ENCODE measurements at places on chromosomes 7 and 10.

- no peak for DNase-seq
Measured at GRCh38 chr7:131486346-131486745, 70.1 kb downstream of the PODXL start.

DNA sequence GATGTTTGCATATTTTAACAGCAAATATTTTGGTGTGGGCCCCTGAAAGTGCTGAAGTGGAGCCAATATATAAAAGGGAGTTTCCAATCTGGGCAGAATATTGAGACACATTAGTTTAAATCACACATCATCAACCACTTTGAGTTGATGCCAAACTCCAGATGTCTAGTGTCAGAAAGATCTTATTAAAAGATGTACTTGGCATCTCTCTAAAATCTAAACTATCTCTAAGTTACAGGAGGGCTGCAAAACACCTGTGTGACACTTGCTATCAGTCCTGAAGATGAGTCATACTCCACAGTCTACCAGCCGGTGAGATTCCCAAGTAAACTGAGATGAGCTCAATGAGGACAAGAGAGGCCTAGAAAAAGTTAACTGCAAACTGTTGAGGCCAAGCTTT is 11.4 kb downstream of the JAZF1 start:
- DNase-seq, result peak; percentile 39

DNA sequence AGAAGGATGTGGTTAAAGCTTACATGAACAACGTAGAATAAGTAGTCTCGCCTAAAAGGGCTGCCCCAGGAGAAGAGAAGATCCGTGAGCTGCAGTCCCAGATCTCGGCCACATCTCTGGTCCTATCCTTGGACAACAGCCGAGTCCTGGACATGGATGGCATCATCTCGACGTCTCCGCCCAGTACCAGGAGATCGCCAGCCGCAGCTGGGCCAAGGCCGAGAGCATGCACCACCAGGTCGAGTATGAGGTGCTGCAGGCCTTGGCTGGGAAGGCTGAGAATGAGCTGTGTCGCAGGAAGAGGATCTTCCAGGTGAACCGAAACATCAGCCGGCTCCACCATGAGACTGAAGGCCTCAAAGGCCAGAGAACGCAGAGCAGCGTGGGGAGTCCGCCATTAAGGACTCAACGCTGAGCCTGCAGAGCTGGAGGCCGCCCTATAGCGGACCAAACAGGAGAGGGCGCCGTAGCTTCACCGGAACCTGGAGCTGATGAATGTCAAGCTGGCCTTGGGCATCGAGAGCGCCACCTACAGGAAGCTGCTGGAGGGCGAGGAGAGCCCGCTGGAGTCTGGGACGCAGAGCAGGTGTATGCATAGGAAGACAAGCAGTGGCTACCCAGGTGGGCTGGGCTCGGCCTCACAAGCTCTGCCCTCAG is 22.2 kb downstream of the LIPK start:
- peak; percentile 37 for DNase-seq

DNA sequence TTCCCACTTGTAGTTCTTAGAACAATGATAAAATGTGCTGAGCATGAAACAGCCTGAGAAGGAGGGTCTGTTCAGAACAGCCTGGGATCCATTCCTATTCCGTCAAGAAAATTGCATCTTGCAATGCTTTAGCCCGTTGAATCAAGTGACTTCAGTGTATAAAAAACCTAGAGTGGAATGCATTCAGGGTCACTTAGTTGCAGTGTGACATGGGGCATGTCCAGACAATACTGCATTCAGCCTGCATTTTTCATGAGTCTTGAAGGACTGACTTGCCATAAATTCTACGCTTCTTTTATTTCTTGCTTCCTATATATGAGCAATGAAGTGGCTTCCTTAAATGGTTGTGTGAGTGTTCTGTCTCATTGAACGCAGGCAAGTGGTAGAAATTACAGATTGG is 758.3 kb upstream of the COBL start:
- DNase-seq, result no peak

DNA sequence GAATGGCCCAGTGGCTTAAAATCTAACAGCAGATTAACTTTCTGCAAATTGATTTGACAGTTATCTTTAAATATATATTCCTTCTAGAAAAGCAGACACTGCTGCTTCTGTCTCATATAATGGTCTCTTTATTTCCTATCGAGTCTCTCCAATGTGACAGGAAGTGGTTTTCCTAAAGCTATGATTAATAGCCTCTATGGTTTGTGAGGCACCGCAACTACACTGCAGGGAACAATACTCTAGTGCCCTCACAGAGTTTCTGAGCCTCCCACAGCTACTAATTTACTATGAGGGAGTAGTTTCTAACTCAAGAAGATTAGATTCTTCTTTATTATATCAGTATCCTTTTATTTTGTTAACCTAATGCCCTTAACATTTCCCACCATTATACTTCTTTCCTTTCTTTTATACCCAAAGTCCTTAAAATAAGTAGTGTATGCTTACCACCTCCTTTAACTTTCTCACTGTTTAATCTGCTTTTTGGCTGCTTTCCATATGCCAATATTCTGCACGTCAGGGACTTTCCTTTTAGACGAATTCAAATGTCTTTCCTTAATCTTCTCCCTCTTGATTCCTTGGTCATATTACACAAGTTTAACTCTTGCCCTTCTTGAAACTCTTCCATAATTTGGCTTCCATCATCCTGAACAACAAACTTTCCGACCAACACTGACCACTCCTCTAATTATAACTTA is 23.8 kb upstream of the AHR start:
- DNase-seq, result peak; percentile 77

DNA sequence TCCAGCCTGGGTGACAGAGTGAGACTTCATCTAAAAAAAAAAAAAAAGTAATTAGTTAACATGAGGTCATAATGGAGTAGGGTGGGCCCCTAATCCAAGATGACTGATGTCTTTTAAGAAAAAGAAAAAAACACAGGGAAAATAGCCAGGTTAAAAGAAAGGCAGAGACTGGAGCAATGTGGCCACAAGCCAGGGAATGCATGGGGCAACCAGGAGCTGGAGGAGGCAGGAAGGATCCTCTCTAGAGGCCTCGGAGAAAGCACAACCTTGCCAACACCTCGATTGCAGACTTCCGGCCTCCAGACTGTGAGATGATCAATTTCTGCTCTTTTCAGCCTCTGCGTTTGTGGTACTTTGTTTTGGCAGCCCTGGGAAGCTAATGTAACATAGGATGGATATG is 121.5 kb downstream of the ITIH5 start:
- DNase-seq, result no peak

- no peak for DNase-seq
Measured at GRCh38 chr10:125091891-125092290, 68.5 kb downstream of the CTBP2 start.

- peak; percentile 20 for DNase-seq
Measured at GRCh38 chr10:60778971-60779796, 906 bp downstream of the CDK1 start.

- peak; percentile 55 for DNase-seq
Measured at GRCh38 chr10:61456095-61456789, 3.1 kb upstream of the TMEM26 start.

DNA sequence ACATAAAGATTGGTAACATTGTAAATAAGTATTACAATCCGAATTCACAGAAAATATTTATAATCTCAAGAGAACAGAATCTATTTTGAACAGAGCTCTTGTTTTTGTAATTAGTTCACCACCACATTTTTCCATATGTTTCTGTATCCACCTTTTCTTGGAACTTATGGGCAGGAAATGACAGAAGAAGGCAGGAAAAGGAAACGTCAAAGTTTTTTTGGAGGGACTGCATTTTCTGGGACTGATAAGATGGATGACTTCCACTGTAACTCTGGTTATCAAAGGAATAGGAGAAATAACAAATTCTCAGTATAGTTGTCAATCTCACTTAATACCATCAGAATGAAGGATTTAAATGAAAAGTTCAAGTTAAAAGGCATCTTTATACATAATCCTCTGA is 75.1 kb upstream of the SMNDC1 start:
- DNase-seq, result no peak

DNA sequence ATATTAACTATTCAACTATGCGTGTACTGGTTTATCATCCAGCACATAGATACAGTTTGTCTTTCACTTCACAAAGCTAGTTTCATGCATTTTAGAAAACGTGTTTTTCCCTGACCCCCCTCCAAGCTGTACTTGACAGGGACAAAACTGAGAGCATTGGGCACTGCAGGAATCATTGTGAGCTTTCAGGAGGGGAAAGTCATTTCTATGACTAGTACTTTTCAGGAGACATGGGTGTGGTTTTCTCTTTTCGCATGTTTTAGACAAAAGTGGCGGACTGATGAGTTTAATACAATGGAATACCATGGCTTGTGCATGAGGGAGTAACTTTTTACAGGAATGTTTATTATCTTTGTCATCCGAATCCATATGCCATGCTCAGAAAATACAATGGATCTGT is 42.7 kb downstream of the NRG3 start:
- DNase-seq, result no peak

DNA sequence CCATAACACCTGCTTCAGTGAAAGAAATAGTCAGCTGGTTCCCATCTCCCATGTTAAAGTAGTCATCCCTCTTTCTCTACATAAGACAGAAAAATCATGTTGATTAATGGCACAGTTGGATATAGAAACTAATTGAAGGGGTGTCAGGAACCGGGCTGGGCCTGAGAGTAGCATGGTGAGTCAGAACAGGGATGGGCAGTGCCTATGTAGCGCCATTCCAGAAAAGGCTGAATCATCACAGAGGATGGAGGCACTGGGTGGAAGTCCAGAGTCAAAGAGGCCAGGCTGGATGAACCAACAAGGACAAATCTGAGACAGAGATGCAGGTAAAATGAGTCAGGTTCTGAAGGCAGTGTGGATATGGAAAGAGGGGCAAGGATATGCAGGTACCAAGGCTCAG is 201.2 kb downstream of the LHFPL3 start:
- DNase-seq, result no peak

- peak; percentile 90 for DNase-seq
Measured at GRCh38 chr10:73529089-73529832, 33.4 kb upstream of the PPP3CB start.

DNA sequence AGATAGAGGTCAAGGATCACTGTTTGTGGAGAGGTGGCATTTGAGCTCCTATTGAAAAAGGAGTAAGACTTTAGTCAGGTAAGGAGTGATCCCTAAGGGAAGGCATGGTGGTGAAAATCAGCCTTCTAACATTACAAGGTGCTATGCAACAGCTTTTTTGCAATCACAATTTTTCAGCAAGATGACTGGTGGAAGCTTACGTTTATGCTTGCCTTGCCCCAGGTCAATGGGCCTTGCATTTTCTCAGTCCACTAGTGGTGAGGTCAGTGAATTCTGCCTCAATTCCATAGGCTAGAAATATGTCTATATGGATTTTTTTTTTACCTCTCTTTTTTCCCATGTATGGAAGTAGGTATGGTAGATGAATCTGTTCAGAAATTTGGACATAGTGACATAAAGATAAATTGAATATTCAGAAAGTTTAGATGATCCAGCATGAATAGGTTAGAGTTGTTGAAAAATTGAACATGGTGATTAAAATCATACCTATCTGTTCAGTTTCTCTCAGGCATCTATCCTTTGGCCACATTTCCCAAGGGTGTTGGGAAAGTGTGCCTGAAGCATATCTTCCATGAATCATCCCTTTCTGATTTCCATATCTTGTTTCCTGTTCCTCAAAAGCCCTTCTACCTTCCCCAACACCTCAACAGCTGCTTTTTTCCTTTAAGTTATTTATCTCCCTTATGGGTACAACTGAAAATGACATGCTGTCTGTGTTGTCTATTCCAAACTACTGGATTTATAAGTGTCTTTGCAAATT is 71.9 kb upstream of the PTPRZ1 start:
- no peak for DNase-seq

GRCh38 chr7:156751319-156751718 is 110.7 kb downstream of the RNF32 start:
- peak; percentile 91 for DNase-seq
